ENCODE measurements at places on chromosomes 1 and 21. TPM values are rescaled to one million over a fixed set of nuclear protein-coding genes. Genes with fewer than 3 reads are reported as not detected.

Gene BSND
- total RNA-seq: not detected

Gene SPRR3
- not detected for total RNA-seq

DNA sequence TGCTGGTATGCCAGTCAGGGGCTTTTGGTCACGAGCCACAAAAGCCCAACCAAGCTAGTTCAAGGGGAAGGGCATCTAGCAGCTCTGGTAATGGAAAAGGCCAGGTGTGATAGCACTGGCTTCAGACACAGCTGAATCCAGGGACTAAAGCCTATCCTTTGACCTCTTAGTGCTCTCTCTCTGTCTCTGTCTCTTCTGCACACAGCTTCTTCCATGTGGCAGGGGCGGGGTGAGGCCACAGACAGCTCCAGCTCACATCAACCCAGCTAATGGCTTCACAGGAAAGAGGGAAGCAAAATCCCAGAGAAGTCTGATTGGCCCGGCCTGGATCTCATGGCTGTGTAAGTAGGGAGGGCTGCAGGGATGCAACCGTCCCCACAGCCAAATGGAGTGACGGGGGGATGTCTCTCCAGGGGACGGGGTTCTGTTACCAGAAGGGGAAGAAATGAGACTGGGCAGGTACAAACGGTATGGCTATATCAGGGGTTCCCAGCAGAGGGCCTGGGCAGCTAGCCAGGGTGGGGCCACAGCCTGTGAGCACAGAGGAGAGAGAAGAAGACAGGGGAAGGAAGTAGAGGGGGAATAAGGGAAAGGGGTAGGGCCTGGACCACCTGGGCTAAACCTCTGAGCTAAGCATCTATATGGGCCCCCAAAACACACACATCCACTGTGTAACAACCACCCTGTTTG is 42.4 kb downstream of the FBXO2 start:
- no peak overlapping the region for H3K4me3 ChIP-seq
- peaks cover 6% of the 10 kb centered on the region for H3K27me3 ChIP-seq
- DNase-seq: no peak
- no peaks in the 10 kb centered on the region for H3K36me3 ChIP-seq
- no peaks in the 10 kb centered on the region for H3K4me1 ChIP-seq
- H3K27ac ChIP-seq: no peak overlapping the region

DNA sequence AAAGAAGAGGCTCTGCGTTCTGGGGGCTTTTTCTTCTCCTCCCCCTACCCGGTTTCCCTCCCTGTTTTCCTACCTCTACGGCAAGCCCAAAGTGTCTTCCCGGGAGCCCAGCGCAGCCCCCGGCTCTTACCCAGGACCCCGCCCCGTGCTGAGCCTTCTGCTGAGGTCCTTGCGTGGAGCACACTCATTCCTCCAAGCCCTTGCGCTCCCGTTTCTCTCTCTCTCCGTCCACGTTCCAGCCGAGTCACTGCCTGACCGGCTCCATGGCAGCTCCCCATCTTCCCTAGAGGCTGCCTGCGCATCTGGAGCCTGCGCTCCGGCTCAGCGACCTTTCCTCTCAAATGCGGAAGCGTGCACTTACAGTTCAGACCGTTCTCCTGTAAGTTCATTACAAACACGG is 24.9 kb upstream of the PDXK start:
- no peaks in the 10 kb centered on the region for H3K4me1 ChIP-seq
- no peak overlapping the region for H3K4me3 ChIP-seq
- peaks cover 62% of the 10 kb centered on the region for H3K36me3 ChIP-seq
- DNase-seq: no peak
- H3K27ac ChIP-seq: no peak overlapping the region

GRCh38 chr1:178727014-178727895 is 2.2 kb downstream of the RALGPS2 start:
- H3K4me1 ChIP-seq: peaks cover 6% of the 10 kb centered on the region
- no peaks in the 10 kb centered on the region for H3K36me3 ChIP-seq
- no peaks in the 10 kb centered on the region for H3K27me3 ChIP-seq
- no peak overlapping the region for H3K27ac ChIP-seq
- DNase-seq: no peak

All from muscle of leg (tissue), 16 donors.